ENCODE measurements at places on chromosomes 16 and 17.
A peak's percentile ranks its signal among the peaks of the same experiment; 100 is the strongest.

DNA sequence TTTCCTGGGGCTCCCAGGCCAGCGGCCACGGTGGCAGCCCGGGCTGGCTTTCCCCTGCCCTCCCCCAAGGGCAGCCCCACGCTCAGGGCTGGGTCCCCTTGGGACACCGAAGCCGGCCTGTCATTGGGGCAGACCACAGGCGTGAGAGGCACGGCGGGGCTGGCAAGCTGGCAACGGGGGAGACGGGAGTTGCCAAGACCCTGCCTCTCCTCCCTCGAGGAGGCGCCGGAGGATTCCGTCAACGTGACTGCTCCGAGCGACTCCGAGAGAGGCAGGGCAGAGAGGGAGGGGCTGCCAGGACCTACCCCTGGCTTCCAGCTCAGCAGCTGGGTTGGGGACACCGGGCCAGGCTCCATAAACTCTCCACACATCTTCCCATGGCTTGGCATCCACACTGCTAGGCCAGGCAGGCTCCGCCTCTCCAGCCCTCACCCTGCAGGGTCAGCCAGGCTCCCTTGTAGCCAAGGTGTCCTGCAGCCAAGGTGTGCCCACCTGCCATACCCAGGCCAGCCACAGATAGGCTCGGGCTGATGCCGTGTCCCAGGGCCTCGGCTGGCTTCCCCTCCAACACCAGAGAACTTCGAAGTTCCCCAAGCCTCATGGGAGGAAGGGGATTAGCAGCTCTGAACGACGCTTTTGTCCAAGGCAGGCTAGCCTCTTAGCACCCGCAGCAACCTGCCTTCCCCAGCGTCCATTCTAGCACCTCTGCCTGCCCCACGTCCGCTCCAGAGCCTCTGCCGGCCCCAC, 25.5 kb downstream of the TIMM22 start:
- no peak for DNase-seq

DNA sequence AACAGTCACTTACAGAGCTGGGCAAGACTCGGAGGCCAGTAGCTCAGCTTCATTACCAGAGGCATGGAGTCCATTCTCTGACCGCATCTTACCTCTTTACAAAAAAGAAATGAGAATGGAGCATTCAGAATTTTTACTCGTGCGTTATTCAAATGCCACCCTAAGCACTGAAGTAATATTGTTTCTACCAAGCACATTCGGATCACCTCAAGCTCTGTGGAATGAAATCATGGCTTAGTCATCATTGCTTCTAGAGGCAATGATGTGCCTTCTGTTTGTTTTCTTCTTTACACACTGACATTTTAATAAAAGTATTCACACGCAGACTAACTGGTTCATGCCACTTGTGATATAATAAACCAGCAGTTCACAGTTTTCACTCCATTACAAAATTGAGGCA, 206.8 kb downstream of the PHKB start:
- DNase-seq: no peak

DNA sequence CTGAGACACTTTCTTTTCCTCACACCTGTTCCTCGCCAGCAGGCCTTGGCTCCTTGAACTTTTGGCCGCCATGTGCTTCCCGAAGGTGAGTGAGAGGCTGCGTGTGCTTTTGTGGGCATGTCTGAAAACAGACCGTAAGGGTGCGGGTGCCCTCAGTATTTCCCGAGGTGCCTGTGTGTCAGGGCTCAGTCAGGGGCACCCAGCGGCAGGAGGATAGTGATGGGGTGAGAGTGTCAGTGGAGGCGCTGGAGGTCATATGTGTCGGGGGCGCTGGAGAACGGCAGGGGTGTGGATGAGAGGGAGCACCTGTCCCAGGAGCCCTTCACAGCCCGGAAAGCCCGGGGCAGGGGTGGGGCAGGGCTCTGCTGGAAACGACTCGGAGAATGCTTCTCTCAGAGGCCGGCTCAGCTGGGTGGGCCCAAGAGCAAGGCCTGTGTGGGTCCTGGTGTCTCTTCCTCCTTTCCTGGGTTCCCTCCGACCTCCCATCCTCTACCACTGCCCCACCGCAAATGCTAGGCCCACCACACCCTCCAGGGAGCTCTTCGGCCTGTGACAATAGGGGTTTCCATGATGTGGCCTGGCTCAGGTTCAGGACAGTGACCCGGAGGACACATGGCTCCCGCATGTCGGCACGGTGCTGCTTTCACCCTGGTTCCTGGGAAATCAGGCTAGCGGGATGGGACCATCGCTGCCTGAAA, 451 bp downstream of the IL32 start:
- no peak for DNase-seq

GRCh38 chr17:10116267-10116666, 82.1 kb downstream of the GAS7 start:
- no peak for DNase-seq

DNA sequence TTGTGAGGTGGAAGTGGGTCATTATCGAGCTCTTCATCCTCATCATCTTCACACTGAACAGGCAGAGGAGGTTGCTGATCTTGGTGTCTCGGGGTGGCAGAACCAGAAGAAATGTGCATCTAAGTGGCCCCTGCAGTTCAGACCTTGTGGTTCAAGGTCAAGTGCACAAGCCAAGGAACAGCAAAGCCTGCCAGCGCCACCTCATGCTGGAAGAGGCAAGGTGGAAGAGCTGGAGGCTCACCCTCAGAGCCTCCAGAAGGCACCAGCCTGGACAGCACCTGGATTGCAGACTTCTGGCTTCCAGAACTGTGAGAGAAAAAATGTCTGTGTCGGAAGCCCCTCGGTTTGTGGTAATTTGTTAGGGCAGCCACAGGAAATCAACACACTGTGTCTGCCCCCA, 32.7 kb downstream of the IFT140 start:
- no peak for DNase-seq

DNA sequence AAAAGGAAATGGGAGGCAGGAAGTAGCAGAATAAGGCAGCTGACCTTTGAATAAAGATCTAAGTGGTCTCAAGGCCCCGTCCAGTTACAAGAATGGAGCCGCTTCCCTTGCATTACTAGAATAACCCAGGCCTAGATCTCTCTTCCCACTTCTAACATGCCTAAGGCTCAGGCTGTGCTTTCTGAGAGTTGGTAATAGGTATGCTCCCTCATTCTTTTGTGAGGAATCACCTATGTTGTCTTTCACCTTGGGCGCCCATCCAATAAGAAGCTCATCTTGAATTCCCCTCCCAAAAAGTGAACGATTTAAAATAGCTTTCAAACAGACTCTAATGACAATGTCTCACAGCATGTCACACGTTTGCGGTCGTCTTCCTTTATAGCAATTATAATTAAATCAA, 101.2 kb downstream of the KCNJ2 start:
- DNase-seq: no peak

GRCh38 chr17:67374329-67375053, 2.6 kb upstream of the PITPNC1 start:
- peak; percentile 67 for DNase-seq

GRCh38 chr16:12972246-12972645, 70.8 kb downstream of the SHISA9 start:
- no peak for DNase-seq

- no peak for DNase-seq
Observed at GRCh38 chr17:7910281-7910680, 5.8 kb downstream of the RNF227 start.

DNA sequence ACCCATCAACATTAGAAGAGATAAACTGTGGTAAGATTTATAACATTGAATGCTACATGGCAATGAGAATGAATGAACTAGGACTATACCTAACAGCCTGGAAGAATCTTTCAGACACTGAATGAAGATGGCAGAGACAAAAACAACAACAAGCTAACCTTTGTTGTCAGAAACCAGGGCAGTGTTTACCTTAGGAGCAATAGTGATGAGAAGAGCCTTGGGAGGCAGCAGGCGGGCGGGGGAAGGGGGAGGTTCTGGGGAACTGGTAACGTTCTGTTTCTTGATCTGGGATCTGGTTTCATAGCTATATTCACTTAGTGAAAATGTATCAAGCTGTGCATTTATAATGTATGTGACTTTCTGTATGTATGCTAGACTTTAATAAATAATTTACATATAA, 139.0 kb upstream of the TNRC6C start:
- no peak for DNase-seq

DNA sequence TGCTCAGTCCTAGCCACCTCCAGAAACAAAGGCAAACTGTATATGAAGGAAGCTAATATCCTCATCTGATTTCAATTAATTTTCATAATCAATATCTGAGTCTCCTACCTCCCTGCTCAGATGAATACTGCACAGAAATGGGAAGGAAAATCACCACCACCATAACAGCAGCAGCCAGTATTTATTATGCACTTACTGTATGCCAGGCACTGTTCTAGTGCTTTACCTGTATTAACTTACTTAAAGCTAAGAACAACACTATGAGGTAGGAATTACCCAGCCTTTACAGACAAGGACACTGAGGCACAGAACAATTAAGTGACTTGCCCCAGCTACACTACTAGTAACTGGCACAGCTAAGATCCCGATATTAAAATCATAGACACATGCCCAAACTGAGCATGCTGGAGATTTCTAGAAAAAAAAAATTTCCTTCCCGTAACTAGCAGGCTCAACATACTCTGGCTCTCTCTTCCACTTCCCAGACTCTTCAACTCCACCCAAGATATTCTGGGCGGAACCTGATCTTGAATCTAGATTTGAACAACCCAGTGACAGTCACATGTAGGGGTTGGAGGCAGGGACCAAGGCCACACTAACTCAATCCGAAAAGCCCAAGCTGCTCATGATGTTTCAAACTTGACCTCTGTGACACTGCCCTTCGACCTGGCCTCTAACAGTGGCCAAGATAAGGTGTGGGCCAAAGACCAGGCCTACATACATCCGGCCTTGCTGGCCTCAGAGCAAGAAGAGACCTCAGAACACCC, 3.9 kb downstream of the TRIM25 start:
- no peak for DNase-seq

- DNase-seq: no peak
Observed at GRCh38 chr17:62619417-62620155, 7.9 kb upstream of the MRC2 start.

DNA sequence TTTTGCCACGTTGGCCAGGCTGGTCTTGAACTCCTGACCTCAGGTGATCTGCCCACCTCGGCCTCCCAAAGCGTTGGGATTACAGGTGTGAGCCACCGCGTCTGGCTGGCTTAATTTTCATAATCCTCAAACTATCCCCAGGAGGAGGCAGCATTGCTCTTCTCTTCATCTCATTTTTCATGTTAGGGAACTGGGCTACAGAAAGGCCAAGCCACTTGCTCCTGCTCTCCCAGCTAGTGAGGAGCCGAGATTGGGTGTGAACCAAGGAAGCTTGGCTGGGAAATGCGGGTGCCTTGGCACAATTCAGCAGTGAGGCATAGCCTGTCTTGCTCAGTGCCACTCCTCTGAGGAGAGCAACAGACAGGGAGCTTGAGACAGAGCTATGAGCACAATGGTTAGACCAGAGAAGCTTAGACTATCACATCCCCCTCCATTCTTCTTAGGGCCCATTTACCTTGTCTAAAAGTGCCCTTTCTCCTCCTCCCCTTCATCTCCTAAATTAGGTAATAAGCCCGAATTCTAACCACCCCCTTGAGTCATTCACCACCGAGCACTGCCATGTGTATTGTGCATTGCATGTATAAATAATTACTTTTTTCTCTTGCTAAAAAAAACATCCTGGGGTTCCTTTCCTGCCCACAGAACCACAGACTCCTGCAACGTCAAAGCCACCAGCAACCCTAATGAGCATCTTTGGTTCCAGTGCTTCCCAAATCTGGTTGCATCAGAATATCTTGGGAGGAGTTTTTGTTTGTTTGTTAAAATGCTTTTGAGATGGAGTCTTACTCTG, 20.0 kb upstream of the KIF19 start:
- DNase-seq: no peak

DNA sequence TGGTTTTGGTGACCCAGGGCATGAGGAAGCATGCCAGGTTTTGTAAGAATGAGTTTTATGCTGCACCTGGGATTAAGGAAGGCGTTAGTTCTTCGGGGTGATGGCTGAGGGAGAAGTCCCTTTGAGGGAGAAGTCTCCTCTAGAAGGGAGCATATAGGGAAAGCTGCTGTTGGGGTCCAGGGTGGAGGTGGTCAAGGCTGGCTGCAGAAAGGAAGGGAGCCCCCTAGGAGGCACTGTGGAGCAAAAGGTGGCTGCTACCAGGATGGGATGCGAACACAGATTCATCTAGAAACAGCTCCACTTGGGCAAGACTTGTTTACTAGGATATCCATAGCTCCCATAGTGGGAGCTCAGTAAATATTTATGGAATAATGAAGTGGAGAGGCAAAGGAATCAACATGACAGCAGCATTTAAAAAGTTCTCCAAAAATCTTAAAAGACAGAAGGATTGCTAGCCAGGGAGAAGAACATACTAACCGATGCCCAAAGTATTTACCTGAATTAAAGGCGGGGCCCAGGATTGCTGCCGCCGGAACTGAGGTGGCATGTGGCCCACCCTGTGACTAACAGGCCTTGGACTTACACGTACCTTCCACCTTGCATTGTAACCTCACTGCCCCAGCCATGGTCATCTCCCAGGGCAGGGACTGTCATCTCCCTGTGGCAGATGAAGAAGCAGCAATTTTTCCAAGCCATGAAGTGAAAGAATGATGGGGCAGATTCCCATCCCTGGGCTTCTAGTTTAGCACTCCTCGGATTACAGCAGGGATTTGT, 7.1 kb upstream of the LPCAT2 start:
- peak; percentile 30 for DNase-seq

Data from RWPE1 (cell line).